ENCODE measurements at places on chromosomes 4 and X.

DNA sequence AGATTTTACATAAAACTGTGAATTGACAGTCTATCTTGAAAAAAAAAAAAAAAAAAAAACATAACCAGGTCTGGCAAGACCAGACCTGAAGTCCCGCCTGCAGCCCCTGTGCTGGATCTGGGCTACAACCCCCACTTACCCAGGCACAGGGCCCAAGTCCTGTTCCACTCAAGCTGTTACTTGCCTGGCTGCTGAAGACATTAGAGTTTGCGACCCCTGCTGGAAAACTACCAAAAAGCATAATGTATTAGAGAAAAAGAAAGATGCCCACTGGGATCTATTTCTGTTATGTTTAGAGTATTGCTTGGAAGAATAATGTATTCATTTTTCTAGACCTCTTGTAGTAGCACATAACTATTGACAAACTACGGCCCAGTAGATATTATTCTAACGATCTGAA, 4.7 kb downstream of the HS3ST1 start:
- no peak for DNase-seq

DNA sequence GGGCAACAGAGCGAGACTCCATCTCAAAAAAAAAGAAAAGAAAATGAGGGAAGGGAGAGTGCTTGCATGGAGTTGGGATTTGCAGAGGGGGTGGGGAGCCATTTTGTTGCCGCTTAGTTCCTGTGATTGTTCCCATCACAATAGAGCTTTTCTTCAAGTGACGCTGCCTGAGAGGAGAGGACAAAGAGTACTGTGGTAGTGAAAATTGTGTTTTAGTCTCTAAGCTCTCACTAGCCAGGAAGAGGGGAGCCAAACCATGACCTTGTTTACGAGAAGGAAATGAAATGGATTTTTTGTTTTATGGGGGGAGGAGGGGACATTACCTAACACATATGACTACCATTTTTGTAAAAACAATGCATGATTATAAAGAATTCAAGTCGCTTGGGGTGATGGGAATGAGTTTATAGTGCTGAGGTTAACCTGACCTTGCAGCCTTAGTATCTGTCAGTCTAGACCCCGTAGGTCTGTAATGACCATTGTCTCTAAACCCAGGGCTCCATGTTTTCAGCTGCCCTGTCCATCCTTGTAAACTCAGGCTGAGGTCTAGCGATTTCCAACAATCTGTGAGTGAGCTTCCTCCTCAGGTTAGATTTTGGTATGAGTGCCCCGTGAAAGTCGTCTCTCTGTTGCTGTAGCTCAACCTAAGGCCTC, 18.8 kb downstream of the SRD5A3 start:
- no peak for DNase-seq

GRCh38 chr4:25031077-25031621, 403 bp upstream of the LGI2 start:
- no peak for DNase-seq

DNA sequence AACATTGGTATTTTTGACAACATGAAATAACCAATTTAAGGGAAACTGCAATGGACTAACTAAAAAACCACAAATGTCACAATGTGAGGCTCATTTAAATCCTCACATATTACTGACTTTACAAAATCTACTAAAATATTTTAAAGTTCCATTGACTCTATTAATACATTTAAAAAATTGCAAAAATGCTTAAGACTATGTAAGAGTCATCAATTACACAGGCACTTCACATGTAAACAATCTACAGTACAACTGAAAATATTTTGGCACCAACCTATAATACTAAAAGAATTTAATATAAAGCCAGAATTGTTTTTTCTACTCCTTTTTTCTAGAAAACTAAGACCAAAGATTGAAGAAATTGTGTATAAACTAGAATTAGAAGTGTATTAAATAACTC, 76.8 kb upstream of the RBMXL3 start:
- DNase-seq, result no peak

DNA sequence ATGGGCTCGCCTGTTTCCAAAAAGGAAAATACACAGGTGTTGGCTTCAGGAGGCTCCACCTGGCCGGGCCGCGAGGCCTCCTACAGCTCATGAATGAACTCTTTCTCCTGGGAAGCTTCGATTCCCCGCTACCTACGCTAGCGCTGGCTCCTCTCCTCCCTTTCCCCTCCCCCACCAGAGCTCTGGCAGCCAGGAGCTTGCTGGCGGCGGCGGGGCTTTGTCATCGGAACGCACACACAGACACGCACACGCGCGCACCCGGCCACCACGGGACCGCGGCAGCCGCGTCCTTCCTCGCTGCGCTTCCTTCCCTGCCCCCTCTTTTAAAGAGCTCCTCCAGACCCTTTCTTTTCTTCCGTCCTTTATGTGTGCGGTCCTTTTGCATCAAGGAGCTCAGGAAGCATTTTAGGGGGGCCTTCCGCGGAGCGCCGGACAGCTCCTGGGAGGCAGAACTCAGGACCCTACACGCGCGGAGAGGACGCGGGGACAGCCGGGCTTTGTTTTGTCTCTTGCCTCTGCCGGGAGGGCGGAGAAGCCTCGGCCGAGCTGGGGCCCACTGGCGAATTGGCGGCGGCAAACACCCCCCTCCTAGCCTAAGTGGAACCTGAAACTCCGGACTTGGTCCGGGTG, 70.2 kb upstream of the BCOR start:
- DNase-seq, result no peak

GRCh38 chr4:53479736-53480525, 102.5 kb downstream of the FIP1L1 start:
- DNase-seq, result no peak

GRCh38 chr4:110073053-110073845, 125.2 kb downstream of the ELOVL6 start:
- DNase-seq, result no peak

GRCh38 chrX:19334945-19335626, 8.6 kb upstream of the PDHA1 start:
- DNase-seq, result no peak

GRCh38 chrX:9657590-9658256, 107.9 kb downstream of the GPR143 start:
- DNase-seq, result no peak

- no peak for DNase-seq
Observed at GRCh38 chr4:140996766-140997165, 136.5 kb downstream of the RNF150 start.

GRCh38 chr4:158906073-158906472, 137.2 kb downstream of the FNIP2 start:
- DNase-seq, result no peak

DNA sequence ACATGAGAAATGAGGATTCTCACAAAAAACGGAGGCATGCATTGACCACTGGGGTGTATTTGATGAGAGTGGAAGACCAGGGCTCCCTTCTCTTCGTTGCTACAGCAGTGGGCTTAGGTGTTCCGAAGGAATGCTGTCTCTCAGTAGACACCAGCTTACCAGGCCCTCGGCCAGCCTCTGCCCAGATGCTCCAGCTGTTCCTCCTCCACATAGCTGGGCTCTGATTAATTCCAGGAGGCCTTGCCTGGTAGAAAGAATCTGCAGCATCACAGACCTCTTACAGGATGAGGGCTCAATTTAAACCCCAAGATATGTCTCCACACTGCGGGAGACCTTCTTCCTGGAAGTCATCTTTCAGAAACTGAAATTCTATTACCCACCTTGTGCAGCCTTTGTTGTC, 346.6 kb upstream of the TENM3 start:
- DNase-seq, result no peak

GRCh38 chr4:83231620-83232076, 53.0 kb downstream of the COQ2 start:
- DNase-seq, result no peak
